ENCODE measurements at places on chromosomes 2 and 18. TPM values are rescaled to one million over a fixed set of nuclear protein-coding genes. Genes with fewer than 3 reads are reported as not detected.

- no peak for DNase-seq
These were observed 205.9 kb downstream of the TMEM163 start for GRCh38 chr2:134512734-134513464.

The CABLES1 gene
- total RNA-seq: 1.2 TPM

GRCh38 chr2:86045541-86045940 lies 60.1 kb downstream of the POLR1A start:
- DNase-seq: peak; percentile 8

DNA sequence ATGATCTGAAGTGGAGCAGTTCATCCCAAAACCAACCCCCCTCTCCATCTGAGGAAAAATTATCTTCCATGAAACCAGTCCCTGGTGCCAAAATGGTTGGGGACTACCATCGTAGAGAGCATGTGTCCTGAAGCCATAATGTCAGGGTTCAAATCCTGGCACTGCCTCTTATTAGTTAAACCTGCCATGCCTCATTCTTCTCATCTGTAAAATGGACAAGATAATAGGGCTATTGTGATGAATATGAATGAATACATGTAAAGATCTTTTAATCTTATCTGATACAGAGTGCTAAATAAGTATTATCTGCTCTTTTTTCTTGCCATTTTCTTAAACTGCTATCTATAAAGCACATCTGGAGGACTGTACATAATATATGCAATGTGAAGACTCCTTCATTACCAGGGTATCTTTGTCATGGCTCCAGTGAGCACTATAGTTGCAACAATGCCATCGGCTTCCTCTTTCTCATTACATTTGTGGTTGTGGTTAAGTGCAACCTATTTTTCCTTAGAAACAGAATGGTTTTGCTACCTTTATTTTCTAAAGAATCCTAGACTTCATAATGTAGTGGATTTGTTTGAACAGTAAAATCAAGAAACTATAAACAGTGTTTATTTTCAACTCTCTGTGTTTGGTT lies 27.0 kb downstream of the MFSD6 start:
- no peak for DNase-seq

GRCh38 chr2:121803503-121803902 lies 48.1 kb downstream of the TSN start:
- no peak for DNase-seq

DNA sequence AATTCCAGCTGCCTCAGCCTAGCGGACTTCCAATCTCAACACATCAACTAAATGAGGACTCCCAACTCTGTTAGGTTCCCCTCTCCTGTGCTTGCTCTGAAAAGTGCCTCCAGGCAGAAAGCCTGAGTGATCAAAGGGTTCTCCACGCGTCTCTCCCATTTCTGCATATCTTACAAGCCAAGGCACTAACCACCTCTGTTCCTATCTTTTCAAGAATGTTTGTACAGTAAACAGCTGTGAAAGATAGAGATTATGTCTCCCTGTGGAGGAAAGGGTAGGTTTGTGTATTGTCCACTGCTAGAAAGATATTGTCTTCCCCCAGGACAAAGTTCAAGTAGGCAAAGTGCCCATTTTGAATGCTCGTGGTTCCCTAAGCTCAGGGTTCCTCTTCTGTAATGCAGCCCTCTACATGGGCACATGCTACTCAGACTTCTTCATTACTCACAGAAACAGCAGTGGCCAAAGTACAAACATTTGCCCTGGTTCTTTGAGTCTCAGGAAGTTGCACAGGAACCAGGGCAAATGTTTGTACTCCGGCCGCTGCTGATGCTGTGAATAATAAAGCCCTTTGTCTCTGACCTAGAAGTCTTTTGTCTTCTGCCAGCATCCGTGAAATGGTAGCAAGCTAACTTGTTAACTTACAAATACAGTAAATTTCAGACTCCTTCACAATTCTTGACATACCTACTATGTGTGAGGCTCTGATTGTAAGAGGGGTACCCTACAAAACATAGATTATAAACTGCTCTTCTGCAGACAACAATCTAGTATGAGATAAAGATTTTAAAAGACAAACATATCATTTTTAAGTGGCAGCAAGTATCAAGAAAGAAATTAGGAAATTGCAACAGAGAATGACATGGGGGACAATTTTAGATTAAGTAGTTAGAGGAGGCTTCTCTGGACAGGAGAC lies 44.5 kb downstream of the PKDCC start:
- DNase-seq: no peak

- DNase-seq: no peak
These were observed 262.9 kb downstream of the CD226 start for GRCh38 chr18:69684789-69685188.

- DNase-seq: no peak
These were observed 274.0 kb upstream of the FAM98A start for GRCh38 chr2:33873076-33873605.

- DNase-seq: no peak
These were observed 90.5 kb downstream of the MYO5B start for GRCh38 chr18:50104421-50104820.

GRCh38 chr2:175808858-175809257 lies 193.2 kb downstream of the LNPK start:
- DNase-seq: no peak

DNA sequence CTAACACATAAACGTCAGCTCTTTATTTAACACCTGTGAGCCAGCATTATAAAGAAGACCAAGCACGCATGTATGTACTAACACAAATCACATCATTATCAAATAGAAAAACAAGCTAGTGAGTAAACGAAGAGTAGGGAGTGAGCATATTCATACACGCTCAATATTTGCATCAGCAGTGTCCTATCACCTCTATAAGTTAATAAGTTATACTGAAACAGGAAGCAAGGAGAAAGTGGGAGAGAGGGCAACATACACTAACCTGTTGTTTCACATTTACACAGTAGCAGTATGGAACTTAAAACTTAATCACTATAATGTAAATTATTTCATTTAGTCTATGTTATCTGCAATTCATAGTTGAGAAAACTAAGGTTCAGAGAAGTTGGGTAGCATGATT lies 321.5 kb upstream of the TANK start:
- no peak for DNase-seq

- DNase-seq: no peak
These were observed 357.6 kb upstream of the KLHL29 start for GRCh38 chr2:23027396-23027795.

GRCh38 chr2:156430236-156430979 lies 5.8 kb upstream of the GPD2 start:
- no peak for DNase-seq

DNA sequence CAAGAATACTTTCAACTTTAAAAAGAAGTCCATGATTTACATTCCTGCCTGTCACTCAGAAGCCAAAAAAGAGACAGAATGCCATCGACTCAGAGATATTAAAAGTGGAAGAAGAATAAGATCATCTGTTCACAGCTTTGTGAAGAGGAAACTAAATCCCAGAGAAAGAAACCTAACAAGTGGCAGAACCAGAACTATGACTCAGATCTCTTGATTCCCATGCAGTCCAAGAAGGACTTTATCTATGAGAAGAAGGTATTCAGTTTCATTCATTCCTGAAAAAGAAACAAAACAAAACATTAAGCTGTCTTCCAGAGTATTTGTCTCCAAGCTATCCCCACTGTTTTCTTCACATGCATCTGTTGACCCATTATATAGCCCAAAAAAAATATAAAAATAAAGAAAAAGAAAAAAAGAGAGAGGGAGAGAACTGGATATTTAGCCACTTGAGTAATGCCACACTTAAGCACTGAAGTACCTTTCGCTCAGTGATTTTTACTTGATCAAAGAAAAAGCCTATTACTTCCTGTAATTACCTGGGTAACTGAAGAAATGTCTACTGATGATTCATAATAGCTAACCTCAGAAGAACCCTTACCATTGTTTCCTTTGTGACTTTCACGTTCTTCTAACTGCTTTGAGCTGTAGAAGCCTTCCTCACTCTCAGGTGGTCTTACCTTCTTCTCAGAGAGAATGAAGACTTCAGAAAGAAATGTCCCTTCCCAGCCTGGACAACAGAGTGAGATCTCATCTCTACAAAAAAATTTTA lies 17.7 kb upstream of the AKAIN1 start:
- DNase-seq: no peak

DNA sequence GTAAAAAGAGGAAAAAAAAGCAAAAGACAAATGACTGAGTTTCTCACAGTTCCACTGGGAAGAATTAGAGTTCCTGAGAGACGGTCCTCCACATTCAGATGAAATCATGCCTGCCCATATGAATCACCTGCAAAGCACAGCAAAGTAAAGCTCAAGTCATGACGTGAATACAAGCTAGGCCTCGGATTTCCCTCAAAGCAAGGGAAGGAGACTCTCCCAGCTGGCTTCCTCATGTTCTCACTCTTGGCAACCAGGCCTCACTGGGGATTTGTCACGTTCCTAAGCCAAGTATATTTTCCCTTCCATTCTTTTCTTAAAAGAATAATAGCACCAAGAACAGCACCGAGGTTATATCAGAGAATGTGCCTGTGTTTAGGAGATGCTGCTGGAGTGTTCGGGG lies 47.0 kb downstream of the CYP27C1 start:
- DNase-seq: no peak

The METAP1D gene
- total RNA-seq: 5.6 TPM

GRCh38 chr2:60385648-60386047 lies 167.8 kb downstream of the BCL11A start:
- DNase-seq: no peak

The KCNIP3 gene
- total RNA-seq: not detected

DNA sequence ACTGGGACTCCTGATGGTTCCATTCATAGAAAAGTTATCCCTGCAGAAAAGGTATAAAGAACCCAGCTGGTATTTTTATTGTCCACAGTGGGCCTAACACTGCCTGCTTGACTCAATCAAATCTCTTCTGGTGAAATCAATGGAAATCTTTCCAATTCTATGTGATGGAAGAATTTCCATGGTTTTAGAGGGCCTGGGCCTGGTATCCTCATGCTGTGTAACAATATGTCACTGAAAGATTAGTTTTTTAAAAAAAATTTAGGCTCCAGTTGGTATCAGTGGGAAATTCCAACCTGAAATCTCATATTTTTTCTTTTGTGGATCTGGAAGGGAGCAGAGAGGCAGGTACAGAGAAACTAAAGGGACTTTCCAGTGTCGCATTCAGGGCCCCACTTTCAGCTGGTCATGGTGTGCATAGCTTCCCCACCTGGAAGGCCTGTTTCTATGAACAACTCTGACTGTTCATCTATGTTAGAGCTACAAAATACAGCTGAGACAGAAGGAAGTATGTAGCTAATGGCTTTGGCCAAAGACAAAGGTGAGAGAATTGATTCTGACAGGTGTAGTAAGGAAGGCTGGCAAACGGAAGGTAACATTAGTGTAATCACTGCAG lies 20.9 kb downstream of the NEB start:
- no peak for DNase-seq

The RND3 gene
- not detected for total RNA-seq

GRCh38 chr2:12107939-12108338 lies 361.5 kb downstream of the LPIN1 start:
- DNase-seq: no peak

DNA sequence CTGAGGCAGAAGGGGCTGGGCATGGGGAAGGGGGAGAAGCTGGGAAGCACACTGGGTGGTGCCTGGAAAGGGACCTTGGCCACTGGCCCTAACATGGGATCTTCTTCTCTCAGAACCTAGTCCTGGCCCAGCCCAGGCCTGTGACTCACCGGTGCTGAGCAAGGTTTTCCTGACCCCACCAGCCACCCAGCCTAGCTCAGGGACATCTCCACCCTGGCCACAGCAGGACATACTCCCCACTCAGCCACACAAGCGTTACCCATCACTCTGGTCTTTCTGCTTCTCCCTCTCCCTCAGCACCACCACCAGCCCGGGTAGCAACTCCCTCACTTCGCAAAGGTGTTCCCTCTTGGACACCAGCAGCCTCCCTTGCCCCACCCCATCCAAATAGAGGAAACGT lies 22.8 kb downstream of the TNS1 start:
- no peak for DNase-seq

DNA sequence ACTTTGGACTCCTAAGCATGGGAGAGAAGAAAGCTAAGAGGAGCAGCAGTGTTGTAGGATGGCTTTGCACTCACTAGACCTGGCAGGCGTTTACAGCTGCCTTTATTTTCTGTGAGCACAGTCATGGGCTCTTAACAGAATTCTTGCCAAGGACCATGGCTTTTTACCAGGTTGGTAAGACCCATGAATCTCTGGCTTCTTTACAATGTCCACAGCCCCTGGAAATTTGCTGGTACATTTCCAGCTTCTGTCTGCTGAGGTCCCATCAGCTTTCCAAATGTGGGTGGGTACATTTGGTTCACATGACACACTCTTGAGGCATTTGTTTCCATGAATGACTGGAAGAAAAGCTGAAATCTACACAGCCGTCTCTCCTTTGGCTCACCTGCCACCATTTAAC lies 162.7 kb downstream of the PPP1R1C start:
- DNase-seq: no peak

GRCh38 chr18:6239716-6240115 lies 175.0 kb downstream of the L3MBTL4 start:
- no peak for DNase-seq

GRCh38 chr18:31243740-31244512 lies 74.0 kb upstream of the DSG1 start:
- DNase-seq: no peak

- DNase-seq: no peak
These were observed 48.7 kb downstream of the ATIC start for GRCh38 chr2:215360596-215360995.

DNA sequence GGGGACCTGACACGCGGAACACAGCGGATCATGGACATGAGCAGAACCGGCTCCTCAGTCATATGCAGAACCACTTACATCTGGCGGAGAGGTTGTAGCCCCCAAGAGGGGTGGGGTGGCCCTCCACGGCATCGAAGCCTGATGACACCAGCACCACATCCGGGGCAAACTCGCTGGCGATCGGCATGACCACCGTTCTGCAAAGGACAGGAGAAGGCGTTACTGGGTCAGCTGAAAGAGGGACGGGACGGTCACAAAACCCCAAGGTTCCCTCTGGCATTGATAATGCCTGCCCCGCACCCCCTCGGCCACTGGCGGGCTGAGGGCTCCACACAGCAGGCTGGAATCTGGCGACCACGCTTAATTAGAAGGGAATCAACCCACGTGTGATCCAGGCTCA lies 220.5 kb downstream of the TWIST2 start:
- no peak for DNase-seq

The CRYGD gene
- not detected for total RNA-seq

DNA sequence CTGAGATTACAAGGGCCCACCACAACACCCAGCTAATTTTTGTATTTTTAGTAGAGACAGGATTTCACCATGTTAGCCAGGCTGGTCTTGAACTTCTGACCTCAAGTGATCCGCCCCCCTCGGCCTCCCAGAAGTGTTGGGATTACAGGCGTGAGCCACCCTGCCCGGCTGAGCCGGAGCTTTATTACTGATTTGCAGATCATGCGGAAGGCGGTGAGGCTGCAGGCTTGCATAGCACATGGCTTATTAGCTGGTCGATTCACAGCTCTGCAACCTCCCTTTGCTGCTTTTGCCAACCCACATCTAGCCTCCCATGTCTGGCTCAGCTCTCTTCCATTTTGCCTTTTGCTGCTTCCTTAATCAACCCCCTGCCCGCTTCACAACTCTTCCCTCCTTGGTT lies 210.3 kb downstream of the VAPA start:
- DNase-seq: no peak

- no peak for DNase-seq
These were observed 644.4 kb downstream of the GALR1 start for GRCh38 chr18:77894060-77894459.

The UGT1A5 gene
- not detected for total RNA-seq

Measured in activated naive CD8-positive, alpha-beta T cell treated with anti-CD3 and anti-CD28 coated beads, Interleukin-2, amount 10 ng/mL, durations not matched to agents 7 days and 5 days (primary cell).